Kidney tubule cell (primary cell): ENCODE measurements at places on chromosomes 12 and 14.

DNA sequence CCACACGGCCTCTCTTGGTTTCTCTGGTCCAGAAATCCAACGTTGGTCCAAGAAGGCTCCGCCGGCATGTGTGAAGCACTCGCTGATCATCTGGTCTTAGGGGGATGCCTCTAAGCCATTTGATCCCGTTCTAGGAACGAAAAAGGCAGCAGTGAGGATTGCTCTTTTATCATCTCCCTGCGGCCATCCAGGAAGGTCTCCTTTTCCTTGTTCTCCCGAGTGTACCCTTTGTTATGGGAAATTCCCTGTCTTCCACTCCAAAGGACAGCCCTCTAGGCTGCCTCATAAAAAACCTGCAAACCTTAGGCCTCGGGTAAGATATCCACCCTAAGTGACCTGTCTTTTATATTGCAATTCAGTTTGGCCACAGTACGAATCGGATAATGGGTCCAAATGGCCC is 85.8 kb downstream of the TMTC3 start:
- DNase-seq = no peak

DNA sequence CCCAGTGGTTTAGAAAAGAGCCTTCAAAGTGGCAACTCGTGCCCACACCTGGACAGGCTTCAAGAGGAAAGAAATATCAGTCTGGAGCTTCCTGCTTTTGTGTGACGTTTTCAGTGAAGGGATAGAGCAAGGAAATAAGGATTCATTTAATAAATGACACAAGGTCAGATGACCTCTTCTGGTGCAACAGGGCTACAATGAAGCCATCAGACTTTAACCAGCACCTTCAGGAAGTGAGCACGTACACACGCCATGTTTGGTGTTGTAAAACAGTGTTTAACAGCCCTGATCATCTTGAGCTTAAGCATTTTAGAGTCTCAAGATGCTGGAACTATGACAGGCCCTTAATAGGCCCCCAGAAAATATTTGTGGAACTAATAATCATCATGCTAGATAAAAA is 59.1 kb downstream of the CCDC60 start:
- peak; percentile 6 for DNase-seq

DNA sequence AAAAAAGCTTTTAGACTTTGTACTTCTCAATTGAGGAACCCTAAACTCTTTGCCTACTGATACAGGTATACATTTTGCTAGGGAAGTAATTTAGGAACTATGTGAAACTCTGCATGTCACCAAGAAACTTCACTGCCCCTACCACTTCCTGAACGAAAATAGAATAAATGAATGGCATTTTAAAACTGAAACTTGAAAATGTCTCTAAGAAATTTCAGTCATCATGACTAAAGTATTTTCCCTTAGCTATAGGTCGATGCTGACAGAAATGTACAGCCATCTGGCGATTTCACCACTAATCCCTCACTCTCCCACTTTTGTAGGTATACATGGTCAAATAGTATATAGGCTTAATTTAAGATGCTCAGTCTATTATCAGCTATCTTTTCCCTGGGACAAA is 194.9 kb upstream of the SYT10 start:
- DNase-seq = no peak

GRCh38 chr12:31527083-31527482 is 63.9 kb downstream of the DENND5B start:
- no peak for DNase-seq

DNA sequence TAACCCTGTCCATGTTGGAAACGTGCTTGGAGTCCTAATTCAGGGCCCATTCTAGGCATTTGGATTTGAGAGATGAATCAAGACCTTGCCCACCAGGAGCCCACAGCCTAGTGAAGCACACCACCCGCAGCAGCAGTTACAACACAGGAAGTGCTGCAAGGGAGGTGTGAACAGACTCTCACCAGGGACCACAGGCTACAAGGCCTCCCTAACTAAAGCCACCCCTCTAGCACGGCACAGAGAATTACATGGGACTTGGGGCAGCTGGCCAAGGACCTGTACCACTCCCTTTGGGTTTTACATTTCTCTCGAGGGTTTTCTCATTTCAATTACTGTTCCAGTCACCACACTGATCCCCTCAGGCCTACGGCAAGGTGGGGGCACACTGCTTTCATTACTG is 49.5 kb upstream of the FOXN3 start:
- no peak for DNase-seq

GRCh38 chr14:68316078-68316868 is 476.6 kb downstream of the ZFP36L1 start:
- DNase-seq = no peak

DNA sequence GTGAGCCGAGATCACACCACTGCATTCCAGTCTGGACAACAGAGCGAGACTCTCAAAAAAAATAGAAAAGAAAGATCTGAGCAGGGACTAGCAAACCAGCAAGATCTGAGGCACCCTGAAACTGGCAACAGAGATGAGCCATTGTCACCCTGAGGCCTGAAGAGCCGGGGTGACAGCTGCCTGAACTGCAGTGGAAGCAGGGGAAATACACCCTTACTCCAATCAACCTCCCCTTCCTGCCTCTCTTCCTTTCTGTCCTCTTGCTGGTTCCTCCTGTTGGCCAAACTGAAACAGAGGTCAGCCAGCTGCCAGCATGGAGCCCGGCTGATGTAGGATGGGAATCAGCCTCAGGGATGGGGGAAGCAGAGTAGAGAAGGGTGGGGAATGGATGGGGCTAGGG is 192.0 kb downstream of the CHST11 start:
- no peak for DNase-seq

DNA sequence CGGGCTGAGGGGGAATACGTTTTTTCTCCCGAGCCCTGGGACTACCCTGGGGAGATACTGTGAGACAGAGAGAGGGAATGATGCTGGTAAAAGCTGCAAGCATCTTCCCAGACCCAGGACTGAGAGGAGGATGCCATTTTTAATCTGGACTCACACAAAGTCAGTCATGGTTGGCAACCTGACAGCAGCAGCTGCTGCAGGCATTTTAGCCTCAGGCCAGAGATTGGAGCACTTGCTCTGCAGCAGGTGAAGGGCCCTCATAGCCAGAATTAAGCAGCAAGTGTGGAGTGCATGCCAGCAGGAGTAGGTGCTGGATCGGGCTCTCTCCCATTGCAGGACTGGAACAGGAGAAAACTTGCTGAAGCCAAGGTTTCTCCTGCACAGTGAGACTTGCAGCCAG is 361.1 kb upstream of the CLEC14A start:
- DNase-seq = no peak

GRCh38 chr14:103391048-103391447 is 5.8 kb downstream of the MARK3 start:
- DNase-seq = peak; percentile 39

DNA sequence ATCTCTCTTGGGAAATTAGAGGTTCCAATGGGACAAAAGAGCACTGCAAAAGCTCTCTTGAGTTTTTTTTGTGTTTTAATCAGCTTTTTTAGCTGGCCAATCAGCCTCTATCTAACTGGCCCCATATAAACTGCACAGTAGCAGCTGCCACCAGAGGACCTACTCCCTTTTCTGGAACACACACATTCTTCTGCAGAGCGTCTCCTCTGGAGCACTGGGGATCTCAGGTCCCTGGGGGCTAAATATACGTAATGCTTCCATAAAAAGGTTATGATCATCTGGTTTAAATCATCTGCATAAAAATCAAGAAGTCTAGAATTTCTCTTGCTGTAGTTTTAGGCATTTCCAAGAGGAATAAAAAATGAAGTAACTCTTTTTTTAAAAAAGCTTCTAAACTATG is 32.3 kb downstream of the TSPAN8 start:
- DNase-seq = no peak

DNA sequence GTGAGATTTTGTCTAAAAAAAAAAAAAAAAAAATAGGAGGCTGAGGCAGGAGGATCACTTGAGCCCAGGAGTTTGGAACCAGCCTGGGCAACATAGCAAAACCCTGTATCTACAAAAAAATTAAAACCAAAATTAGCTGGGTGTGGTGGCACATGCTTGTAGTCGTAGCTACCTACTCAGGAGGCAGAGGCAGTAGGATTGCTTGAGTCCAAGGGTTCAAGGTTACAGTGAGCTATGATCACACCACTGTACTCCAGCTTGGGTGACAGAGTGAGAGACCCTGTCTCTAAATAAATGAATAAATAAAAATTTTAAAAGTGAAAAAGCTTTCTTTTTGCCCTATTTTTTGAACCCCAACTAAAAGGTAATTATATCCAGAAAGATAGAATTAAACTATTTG is 113.6 kb downstream of the PEBP1 start:
- DNase-seq = no peak

DNA sequence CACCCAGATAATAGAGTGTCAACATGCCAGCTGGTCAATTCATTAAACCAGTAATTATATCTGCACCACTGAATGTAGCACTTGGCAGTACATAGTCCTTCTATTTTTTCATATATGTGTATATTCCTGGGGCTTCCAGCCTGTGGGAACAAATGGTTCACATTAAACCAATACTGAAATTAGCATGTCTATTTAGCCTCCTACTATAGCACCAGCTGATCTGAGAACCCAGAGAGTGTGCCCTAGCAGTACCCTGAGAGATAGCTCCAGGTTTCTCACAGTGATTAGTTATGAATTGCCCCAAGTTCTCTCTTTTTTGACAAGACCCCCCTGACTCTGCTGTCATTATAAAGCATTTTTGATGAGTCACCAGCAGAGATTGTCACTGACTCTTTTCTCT is 1097.3 kb upstream of the FLRT2 start:
- no peak for DNase-seq

GRCh38 chr14:38209572-38210557 is 2.2 kb downstream of the SSTR1 start:
- peak; percentile 82 for DNase-seq

GRCh38 chr12:24600996-24601395 is 347.9 kb downstream of the BCAT1 start:
- DNase-seq = peak; percentile 84

DNA sequence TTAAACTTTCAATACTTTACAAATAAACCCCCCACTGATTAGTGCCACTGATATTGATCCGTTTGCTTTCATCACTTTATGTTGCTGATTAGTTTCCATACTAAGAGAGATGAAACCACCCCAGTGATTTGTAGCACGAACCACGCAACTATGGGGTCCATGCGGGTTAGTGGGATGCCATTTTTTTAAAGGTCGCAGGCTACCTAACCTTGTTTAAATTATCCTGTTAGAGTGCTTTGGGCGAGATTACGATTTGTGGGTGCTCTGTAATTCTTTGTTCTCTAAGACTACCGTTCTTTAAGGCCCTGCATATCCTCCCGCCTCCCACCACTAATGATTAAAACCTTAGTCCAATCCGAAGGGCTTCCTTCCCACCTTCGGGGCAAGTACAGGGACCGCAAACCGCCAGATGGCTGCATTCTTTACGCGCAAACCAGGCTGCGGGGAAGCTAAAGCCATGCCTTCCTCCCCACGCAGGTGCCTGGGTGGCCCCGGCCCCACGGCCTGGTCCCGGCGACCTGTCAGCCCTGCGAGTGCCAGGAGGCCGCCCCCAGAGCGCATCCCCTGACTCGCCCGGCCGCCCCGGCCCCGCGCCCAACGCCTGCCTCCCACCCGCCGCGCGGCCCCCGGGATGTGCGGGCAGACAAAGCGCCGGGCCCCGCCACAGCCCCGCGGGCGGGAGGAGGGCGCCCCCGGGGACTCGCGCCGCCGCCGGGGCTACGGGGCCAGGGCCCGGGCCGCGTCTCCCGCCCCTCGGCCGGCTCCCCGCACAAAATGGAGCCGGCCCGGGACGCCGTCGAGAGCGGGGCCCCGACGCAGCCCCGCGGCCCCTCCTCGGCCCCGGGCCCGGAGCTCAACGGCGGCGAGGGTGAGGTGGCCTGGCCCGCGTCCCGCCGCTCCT is 759 bp downstream of the NFYB start:
- peak; percentile 79 for DNase-seq

GRCh38 chr12:28278499-28278898 is 88.2 kb downstream of the CCDC91 start:
- DNase-seq = no peak

DNA sequence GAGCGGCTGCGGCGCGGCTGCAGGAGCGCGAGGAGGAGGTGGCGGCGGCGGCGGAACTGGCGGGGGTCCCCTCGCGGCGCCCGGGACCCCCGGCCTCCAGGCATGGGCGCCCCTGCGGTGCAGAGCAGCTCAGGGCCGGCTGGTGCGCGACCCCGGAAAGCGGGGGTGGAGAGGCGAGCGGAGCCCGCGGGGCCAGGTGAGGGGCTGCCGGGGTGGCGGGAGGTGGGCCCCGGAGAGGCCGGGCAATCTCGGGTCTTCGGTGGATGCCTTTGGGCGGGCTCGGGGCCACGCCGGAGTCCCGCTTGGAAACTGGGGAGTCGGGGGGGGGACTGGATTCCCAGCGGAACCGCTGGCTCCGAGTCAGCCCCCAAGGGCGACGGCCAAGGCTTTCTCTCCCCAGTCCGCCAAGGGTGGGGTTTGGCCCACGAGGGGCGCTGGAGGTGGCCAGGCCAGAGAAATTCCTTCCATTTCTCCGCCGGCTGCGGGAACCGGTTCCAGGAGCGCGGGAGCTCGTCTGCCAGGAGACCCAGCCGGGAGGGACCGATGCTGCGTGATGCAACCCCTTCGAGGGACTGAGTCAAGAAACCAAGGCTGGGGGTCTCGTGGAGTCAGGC is 13.9 kb upstream of the NR4A1 start:
- DNase-seq = peak; percentile 27

DNA sequence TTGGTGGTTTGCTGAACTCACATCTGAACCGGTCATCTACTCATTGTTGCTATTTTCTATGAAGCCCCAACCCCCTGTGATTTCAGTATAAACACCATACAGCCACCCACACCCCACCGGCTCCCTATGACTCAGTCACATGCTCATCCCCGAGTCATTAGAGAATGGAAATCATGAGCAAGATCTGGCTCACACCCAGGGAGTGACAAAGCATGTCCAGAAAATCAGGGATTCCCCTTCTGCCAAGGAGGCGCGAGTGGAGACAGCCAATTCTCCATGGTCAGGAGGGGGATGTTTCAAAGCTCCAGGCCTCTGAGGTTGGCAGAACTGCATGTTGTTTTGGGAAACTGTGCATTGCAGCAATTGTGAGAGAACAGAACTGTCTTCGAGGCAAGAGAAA is 657.5 kb upstream of the TBX3 start:
- peak; percentile 97 for DNase-seq

- no peak for DNase-seq
Measured at GRCh38 chr14:55979096-55979495, 139.1 kb upstream of the PELI2 start.

DNA sequence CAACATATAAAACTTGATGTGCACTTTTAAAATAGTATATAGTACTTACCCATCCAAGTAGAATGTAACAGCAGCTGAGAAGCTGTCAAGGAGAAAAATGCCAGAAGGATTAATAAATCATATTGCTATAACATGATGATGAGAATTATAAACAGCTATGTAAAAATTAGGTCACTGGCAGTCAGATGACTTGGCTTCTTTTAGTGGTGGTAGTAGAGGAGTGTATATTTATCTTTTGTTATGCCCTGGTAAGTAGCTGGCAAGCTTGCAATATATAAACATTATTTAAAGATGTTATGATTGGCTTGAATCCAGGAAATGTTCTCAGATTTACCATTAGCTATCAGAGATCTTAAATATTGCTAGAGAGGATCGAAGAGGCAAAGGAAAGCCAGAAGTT is 471.0 kb upstream of the MGAT4C start:
- peak; percentile 15 for DNase-seq
